Suprapubic skin (tissue), 4 donors: ENCODE measurements at places on chromosomes 4 and X. TPM values are rescaled to one million over a fixed set of nuclear protein-coding genes. Genes with fewer than 3 reads are reported as not detected.

DNA sequence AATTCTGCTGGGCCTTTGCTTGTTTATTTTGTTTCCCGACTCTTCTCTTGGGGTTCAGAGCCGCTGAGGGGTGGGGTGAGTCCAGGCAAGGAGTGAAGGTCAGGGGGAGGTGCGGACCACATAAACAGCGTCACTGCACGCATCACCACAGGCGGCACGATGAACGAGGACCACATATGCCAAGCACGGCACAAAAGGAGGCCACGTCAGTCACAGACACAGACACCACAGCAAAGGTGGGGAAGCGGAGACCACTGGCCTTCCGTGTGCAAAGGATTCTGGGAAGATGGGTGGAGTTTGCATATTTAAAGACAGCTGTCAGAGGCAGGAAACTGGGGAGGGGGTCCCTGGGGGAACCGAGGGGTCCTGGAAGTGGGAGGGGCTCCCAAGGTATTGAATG is 10.3 kb upstream of the TIMP1 start:
- no peak overlapping the region for H3K4me3 ChIP-seq
- H3K27ac ChIP-seq: no peak overlapping the region
- H3K27me3 ChIP-seq: no peaks in the 10 kb centered on the region
- peaks cover 14% of the 10 kb centered on the region for H3K4me1 ChIP-seq
- peaks cover 46% of the 10 kb centered on the region for H3K36me3 ChIP-seq
- no peak for DNase-seq

- no peak for DNase-seq
- no peak overlapping the region for H3K4me3 ChIP-seq
- no peaks in the 10 kb centered on the region for H3K27me3 ChIP-seq
- no peak overlapping the region for H3K27ac ChIP-seq
Observed at GRCh38 chr4:34281826-34282225, 1962.5 kb downstream of the ARAP2 start.

USP26 gene
- total RNA-seq: not detected

DNA sequence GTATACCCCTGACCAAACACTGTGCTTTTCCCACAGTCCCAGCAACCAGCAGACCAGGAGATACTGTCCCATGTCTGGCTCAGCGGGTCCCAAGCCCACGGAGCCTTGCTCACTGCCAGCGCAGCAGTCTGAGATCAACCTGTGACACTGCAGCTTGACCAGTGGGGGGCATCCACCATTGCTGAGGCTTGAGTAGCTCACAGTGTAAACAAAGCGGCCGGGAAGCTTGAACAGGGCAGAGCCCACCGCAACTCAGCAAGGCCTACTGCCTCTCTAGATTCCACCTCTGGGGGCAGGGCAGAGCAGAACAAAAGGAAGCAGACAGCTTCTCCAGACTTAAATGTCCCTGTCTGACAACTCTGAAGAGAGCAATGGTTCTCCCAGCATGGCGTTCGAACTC is 58.1 kb downstream of the SLC10A6 start:
- no peaks in the 10 kb centered on the region for H3K27me3 ChIP-seq
- DNase-seq: no peak
- H3K27ac ChIP-seq: no peak overlapping the region
- H3K4me3 ChIP-seq: no peak overlapping the region
- no peaks in the 10 kb centered on the region for H3K4me1 ChIP-seq
- H3K36me3 ChIP-seq: peaks cover 43% of the 10 kb centered on the region

GRCh38 chr4:36363024-36363423 is 81.6 kb downstream of the DTHD1 start:
- H3K4me3 ChIP-seq: no peak overlapping the region
- no peak overlapping the region for H3K27ac ChIP-seq
- no peak for DNase-seq
- H3K4me1 ChIP-seq: no peaks in the 10 kb centered on the region
- no peaks in the 10 kb centered on the region for H3K27me3 ChIP-seq
- no peaks in the 10 kb centered on the region for H3K36me3 ChIP-seq

DNA sequence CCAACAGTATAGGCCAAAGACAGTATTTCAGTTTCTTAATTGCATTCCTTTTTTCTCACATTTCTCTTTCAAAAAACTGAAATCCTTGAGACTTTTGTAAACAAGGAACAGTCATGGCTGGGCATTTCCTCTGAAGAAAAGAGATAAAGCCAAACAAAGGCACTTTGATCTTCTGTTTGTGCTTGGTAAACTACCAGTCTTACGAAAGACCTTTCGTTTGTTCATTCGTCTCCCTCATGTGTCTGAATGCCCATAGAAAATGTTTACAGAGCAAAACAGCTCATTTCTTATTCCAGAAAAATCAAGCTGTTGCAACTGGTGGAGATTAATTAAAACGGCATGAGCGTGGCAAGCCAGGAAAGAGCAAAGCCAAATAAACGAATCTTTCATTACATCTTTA is 178.0 kb downstream of the GASK1B start:
- no peaks in the 10 kb centered on the region for H3K27me3 ChIP-seq
- peaks cover 9% of the 10 kb centered on the region for H3K4me1 ChIP-seq
- no peak overlapping the region for H3K27ac ChIP-seq
- no peak for DNase-seq
- no peak overlapping the region for H3K4me3 ChIP-seq
- H3K36me3 ChIP-seq: no peaks in the 10 kb centered on the region

- no peaks in the 10 kb centered on the region for H3K27me3 ChIP-seq
- H3K4me3 ChIP-seq: no peak overlapping the region
- no peak for DNase-seq
- no peak overlapping the region for H3K27ac ChIP-seq
- peaks cover 34% of the 10 kb centered on the region for H3K36me3 ChIP-seq
- no peaks in the 10 kb centered on the region for H3K4me1 ChIP-seq
Observed at GRCh38 chr4:169121861-169122382, 111.9 kb upstream of the CBR4 start.
